ENCODE measurements at places on chromosomes 1 and 21.

- DNase-seq, result no peak
Measured at GRCh38 chr1:110005971-110006370, 21.4 kb downstream of the AHCYL1 start.

DNA sequence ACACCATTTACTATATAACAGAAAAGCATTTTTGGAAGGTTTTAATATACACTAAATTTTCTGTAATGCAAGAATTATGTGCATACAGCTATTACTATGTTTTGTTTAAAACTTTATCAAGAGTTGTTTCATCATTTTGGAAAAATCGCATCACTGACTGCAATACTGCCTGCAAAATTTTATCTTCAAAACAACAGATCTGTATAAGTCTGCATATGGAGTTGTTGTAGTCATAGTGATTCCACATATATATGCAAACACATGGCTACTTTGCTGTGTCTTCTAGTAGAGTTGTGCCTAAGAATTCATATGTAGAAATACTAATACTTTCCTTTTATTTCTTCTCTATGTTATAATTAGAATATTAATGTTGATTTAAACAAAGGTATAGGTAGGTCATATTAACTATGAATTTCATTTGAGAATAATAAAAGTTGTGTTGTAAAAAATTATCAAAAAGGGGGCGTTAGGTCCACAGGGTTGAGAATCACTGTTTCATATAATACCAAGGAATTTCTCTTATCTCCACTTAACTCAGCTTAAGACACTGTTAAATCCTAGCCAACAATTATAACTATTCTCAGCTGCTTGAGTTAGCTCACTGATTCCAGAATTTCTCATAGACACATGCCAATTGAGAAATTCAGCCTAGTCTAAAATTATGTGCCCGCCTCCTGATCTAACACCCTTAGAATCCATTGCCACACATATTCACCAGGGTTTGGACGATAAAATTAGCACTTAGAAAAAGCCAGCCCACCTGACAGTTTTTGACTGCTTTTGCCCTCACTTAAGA, 22.9 kb upstream of the LAMC1 start:
- DNase-seq, result no peak

DNA sequence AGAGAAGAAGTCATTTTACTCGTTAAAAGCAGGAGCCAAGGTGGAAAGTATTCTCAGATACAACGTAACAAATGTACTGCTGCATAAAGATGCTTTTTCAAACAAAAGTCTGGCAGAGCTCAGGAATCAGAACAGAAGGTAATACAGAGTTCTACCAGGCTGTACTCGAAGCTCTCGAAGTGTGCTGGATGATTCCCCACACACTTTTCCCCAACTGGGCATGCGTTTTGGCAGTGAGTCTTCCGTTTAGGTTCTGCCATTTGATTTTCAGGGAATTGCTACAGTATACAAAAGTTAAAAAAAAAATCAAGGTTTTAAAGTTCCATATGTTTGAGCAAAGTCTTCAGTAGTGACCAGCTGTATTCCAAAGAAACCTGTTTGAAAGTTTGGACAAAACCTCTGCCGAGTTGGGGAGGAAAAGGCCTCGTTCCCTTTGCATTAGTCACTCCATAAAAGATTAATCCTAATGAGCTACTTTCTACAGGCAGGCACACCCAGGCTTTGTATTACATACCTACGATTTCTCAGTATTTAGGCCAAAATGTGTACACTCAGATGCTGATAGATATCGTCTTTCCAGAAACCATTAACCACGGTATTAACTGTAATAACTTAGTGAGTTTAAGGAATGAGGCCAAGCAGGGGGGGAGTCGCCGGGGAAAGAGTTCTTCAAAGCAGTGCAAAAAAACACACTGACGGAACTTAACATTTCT, 477.1 kb downstream of the LMO4 start:
- no peak for DNase-seq

GRCh38 chr1:89550995-89551394, 26.4 kb downstream of the LRRC8B start:
- no peak for DNase-seq

DNA sequence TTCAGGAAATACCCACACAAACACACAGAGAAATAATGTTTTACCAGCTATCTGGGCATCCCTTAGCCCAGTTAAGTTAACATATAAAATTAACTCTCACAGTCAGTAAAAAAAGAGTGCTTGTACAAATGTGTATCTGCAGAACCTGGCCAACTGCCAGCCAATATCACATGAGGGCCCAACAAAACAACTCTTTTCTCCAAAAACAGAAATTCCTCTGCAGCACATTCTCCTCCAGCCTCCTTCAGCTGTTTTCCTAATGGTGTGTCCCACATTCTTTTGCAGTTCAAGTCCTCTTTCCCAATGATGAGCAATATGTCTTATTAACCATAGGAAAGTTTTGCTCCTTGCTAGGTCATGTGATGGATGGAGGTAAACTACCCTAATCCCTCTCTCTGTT, 75.5 kb downstream of the LRRC7 start:
- DNase-seq, result no peak

DNA sequence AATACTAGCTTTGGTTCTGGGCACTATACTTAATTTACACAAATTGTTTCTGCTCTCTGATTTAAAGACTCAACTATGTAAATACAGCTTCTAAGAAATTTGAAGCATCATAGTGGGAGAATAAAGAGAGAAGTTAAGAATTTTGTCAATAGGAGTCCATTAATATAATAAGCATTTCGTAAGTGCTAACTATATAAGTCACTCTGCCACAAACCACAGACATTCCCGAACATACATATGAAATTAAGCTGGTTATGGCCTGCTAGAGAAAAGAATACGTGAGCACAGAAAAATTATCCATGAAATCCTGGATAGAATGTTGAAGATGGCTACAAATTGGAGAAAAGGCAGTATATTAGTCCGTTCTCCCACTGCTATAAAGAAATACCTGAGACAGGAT, 526.2 kb downstream of the MRPL39 start:
- no peak for DNase-seq

DNA sequence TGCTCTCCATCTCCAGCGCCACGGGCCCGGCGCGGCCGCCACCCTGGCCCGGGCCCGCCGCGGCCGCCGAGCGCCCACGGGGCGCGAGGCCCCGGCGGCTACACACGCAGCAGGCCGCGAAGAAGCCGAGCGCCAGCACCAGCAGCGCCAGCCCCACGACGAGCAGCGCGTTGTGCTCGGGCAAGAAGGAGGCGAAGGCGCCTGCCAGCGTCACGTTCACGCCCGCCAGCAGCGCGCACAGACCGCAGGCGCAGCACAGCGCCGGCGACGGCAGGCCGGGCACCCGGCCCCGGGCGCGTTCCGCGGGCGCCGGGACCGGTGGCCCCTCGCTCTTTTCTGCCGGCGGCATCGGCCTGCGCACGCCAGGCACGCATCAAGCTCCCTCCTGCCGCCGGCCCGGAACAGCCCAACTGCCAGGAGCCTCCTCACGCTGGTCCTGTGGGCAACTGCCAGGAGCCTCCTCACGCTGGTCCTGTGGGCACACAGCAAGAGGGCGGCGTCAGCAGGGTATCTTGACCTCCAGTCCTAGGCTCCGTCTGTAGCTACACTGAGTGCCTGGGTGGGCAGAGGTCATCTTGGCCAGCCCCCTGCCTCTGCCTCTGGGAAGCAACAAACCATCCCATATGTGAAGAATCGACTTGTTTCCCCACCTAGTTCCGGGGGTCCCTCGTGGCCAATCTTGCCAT, 18.1 kb downstream of the KNCN start:
- DNase-seq, result peak; percentile 59

- no peak for DNase-seq
Measured at GRCh38 chr1:47591801-47592200, 154.0 kb downstream of the FOXD2 start.

DNA sequence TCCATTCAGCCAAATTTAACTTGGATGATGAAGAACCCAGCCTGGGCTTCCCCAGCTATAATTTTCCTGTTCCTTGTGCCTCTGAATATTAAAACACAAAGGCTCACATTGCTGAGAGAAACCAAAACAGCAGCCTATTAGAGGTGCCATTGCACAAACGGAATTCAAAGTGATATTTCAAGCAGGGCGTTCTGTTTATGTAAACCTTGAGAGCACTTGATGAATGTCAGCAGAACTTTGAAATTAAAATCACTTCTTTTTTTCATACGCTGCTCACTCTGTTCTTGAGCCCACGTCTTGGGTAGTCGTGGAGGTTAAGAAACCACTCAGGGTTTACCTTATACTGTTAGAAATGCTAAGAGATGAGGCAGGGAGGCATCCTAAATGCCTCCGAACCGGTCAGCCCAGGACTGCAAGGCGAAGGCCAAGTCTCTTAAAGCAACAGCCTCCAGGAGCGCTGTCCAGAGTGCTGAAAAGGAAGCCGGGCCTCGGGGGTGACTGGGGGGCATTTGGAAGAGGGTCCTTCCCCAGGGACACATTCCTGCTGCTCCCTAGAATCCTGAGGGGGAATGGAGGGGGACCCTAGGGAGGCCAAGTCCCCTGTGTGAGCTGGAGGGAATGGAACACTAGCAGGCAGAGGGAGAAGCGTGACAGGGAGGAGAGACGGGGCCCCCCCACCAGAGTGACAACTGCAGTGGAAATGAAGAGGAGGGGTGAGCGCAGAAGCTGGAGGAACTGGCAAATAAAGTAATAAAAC, 154.8 kb upstream of the VAMP3 start:
- no peak for DNase-seq

GRCh38 chr1:25863486-25864262, 4.4 kb upstream of the AUNIP start:
- DNase-seq, result no peak

- no peak for DNase-seq
Measured at GRCh38 chr1:14443164-14443787, 155.2 kb upstream of the KAZN start.

GRCh38 chr1:211581526-211581925, 2.6 kb upstream of the SLC30A1 start:
- DNase-seq, result no peak

- no peak for DNase-seq
Measured at GRCh38 chr1:65208563-65208973, 60.6 kb downstream of the AK4 start.

DNA sequence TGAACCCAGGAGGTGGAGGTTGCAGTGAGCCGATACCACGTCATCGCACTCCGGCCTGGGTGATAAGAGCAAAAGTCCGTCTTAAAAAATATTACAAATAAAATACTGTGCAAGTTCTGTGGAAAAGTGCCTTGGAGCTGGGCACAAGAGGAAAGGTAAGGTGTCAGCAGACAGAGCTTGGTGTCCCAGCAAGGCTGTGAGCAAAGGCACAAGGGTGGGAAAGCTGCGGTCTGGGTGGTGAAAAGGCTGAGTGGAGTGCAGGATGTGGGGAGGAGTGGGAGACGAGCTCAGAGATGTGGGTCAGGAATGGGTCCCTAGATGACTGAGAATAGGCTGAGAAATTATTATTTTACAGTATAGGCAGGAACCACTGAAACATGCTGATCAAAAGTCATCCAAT, 150.6 kb downstream of the RHOU start:
- DNase-seq, result no peak

DNA sequence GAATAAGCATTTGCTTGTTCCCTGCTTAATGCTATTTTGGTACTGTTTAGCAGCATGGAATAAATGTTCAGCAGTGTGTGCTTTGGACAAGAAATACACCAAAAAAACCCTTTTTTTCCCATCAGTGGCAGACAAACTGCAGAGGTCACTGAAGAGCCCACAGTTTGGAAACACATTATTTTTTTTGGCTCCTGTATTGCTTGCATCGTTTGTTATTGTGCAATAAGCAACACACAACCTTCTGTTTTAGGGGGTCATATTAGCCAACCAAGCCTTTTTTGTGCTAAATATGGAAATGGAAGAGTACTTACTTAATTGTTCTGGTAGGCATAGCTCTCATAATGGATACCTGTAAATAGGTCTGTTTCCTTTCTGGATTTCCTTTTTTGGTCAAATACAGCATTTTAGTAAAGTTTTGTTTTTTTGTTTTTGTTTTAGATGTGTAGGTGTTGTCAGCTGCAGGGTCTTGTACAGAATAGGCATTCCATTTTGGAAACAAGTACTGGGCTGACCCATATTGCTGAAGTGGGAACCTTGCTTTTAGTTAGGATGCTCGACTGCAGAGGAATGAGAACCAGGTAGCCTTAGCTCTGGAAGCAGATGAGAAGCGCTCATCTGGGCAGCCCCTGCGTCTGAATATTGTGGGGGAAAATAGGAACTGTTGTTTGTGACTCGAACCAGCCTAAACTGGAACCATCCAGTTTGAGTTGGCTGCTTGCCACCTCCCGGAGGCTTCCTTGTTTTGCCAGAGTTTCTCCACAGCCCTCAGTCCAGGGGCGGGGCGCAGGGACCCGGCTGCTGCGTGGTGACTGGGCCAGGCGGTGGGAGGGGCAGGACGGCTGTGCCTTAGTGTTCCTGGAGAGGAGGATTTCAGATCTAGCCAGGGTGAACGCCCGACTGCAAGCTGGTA, 38.4 kb downstream of the SPEN start:
- peak; percentile 41 for DNase-seq

- no peak for DNase-seq
Measured at GRCh38 chr21:14321042-14321441, 61.9 kb downstream of the HSPA13 start.

DNA sequence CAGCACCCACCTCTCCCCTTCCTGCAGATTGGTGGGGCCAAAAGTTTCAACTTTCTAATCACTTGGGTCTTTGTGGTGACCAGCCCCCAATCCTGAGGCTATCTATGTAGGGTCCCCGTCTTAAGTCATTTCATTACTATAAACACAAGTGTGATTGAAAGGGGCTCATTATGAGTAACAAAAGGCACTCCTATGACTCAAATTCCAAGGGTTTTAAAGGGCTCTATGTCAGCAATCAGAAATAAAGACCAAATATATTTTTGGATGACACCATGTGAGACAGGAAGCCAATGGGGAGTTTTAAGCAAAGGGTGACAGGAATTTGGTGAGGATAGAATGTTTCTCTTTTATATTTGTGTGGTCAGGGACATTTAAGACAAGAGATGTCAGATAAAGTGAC, 6.2 kb downstream of the ERO1B start:
- DNase-seq, result no peak

DNA sequence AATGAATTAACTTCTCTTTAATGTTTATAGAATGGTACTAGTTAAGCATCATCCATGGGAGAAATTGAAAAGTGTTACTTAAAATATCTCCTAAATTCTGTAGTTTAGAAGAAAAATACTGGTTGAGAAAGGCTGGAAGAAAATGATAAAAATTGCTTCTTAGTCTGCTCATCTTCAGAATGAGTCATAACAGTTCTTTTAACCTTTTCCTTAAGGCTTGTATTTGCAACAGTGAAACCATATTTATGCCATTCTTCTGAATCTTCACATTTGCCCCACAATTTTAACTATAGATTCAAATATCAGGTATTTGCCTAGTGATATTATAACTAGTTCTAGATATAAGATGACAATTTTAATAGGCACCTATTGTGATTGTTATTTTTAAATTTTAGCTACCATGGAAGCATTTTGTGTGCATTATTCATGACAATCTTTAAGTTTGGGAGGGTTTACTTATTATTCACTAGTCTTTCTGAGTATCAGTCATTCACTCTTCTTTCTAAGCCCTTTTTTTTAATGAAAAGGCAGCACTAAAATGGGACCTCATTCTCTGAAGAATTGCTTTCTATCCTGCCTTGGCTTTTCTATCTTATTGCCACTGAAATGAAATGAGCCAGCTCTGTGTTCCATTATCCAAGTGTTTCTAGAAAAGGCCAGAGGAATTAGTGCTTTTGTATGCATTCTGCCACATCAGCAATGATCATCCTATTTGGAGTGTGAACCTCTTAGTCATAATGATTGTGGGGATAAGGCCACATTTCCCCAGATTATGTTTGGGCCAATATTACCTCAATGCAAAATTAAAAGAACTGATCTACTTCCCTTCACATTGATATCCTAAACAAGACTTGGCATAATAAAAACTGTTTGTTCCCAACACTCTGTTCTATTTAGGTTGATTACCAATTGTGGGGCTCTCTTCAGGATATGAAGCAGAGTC, 58.4 kb downstream of the SAMSN1 start:
- no peak for DNase-seq

GRCh38 chr21:46017695-46018094, 36.1 kb downstream of the COL6A1 start:
- no peak for DNase-seq

All from CD4-positive, alpha-beta T cell treated with Interleukin-12 subunit alpha and Interleukin-12 subunit beta, for 1 hour (primary cell).